Stimulated activated CD4-positive, alpha-beta T cell treated with anti-CD3 and anti-CD28 coated beads, TNF-alpha, amount 100 ng/mL, for 1 hour (primary cell): ENCODE measurements at places on chromosomes 1 and 21.

DNA sequence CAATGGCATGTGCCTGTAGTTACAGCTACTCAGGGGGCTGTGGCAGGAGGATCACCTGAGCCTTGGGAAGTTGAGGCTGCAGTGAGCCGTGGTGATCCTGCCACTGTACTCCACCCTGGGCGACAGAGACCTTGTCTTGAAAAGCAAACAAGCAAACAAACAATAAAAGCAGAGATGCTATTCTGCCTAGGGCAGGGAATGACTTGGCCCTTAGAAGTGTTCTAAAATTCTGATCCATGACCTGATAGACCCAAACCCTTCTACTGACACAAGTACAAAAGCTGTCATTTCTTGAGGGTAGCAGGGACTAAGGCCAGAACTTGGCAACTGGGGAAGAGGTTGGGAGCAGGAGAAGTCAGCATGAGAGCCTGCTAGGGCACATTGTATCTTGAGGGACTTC is 15.6 kb upstream of the NCF2 start:
- no peak for DNase-seq

DNA sequence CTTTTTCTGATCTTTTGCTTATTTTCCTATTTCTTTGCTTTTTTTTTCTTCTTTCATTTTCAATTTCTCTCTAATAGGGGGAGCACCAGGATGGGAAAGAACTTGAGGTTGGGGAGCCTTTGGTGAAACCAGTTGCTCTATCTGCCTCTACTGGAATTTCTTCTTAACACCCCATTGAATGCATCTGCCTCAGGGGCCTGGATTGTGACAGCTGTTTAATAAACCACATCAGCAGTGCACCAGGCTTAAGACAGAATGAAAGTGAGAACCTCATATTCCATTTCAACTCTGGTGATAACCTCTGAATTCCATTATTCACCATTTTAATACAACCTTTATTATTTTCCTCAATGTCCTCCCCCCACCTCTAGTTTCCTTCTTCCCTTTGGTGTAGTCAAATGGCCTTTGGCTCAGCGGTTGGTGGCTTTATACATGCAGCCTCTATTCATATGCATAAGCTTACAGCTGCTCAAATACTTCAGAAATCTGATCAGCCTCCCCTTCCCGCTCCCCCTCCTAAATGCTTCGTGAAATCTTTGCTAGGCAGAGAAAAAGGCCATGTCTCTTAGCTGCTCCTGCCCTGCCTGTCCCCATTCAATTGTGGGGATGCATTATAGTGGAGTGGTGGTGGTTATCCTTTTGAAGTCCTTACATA is 537.3 kb upstream of the PLXNA2 start:
- no peak for DNase-seq

GRCh38 chr1:6888870-6889269 is 103.6 kb downstream of the CAMTA1 start:
- no peak for DNase-seq

DNA sequence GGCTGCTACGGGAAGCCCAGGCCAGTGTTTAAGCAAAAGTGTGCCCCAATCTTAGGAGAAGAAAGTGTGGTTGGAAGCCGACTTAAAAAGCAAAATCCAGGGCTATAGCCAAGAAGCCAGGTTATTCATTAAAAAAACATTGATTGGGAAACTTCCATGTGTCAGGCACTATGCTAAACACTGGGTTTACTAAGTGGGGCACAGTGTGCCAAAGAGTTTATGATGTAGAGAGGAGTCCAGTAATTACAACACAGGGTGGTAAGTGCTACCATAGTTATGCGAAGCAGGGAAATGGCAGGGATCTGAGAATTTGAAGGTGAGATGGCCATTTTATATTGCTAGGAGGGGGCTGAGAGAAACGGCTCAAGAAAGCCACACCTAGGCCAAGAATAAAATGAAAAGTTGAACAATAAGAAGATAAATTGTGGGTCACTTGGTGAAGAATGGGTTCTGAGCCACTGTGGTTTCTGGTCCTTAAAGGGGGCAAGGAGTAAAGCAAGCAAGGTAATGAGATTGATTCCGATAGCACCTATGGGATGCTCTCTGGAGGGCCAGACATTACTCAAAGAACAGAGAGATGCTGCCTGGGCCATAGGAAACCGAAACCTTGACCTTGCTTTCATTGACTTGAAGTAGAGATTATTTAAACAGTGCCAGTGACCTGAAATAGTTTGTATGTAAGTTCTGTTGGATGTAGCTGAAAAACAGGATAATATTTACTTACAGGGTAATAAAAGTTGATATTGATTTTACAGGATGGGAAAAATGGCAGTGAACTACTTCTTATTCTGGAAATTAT is 177.8 kb downstream of the GIPC2 start:
- no peak for DNase-seq

GRCh38 chr21:42097274-42097673 is 26.2 kb downstream of the UMODL1 start:
- no peak for DNase-seq

DNA sequence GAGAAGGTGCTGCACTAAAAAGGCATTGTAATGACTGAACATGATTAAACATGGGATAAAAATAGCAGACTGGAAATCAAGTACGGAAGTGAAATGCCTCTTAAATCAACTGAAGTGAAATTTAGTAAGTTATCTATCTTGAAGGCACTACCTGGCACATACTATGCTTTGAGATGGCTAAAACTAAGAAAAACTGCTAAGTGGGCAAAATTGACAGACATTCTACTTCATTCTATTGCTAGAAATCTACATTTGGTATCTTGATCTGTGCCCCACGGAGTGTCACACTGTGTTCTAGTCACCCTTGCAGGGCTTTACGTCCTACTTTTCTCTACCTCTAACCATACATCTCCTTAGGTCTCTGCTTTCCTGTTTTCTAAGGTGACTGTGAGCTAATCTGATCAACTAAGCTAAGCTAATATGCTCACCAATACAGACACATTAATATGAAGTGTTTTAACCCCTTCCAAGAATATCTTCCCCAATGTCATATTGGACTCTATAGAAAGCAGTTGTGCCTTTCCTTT is 4.1 kb downstream of the PDC start:
- DNase-seq, result no peak

DNA sequence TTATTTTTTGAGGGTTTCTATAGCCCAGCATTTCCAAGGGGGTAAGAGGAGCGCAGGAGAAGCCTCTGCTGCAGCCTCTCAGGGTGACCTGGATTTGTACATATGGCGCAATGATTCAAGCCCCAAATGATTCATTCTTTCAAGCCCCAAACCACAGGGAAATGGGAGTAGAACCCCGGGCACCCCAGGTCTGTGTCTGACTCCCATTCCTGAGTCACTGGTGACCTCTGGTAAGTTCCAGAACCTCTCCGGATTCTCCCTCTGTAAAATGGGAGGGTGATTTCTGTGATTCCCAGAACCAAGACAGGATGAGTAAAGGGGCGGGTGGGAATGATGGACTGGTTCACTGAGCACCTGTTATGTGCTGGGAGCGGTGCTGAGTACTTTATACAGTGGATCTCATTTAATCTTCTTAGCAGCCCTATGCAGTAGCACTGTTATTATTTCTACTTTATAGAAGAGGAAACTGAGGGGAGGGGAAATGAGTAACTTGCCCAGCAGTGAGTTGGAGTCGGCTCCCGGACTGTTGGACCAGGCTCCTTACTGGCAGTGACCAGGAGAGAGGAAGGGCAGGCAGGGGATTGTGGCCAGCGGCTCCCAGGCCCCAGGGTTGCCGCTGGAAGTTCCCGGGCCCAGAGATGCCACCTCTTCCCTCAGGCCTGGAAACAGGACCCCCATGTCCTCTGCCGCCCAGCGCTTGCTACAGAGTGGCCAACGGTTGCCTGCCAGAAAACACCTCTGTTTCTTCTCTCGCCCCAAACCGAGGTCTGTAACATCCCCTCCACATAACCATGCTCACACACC is 20.3 kb upstream of the SLC26A9 start:
- DNase-seq, result no peak

- no peak for DNase-seq
Measured at GRCh38 chr1:202311875-202312635, 29.7 kb downstream of the UBE2T start.

GRCh38 chr1:214276786-214277185 is 4.2 kb upstream of the SMYD2 start:
- DNase-seq, result no peak

DNA sequence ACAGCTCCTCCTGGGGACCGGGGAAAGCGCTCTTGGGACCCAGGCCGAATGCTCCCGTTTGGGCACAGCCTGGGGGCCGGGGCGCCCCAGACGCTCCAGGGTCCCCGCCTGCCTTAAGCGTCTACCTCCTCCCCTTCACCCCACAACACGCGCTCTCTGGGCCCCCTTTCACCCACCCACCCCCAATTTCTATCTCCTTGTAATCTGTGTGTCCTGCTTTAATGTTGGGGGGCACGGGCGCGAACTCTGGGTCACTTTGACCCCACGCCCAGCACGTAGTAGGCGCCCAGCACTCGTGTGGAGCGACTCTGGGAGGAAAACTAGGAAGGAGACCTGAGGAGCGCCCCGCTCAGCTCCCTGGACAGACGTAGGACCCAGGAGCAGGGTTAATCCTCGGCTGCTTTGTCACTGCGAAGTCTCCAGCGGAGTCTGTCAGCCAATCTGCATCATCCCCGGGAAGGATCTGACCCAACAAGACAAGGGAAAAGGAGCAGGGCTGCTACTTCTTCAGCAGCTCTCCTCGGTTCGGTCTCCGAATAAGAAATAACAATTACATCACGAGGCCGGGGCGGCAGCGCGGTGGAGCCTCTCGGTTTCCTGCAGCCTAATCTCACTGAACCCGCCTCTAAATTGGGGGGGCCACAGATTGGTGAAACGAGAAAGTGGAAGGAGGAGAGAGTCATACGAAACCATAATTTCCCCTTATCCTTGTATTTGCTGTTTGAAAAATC is 757 bp upstream of the NRIP1 start:
- DNase-seq, result no peak

DNA sequence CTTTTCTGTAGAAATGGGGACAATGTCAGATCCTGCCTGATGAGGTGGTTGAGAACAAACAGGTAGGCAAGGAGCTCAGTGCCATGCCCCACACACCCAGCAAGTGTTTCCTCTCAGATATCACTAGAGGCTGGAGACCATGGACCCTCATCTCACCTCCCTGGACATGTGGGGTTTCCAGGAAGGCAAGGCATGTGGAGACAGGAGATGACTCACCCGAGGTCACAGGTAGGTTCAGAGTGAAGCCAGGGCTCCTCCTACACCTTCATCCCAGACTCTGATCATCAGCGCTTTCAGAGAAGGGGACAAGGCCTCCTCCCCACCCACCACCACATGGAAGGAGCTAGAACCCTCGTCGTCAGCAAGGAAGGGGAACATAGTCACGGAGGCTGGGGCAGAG is 69.2 kb downstream of the MATN1 start:
- no peak for DNase-seq

- no peak for DNase-seq
Measured at GRCh38 chr1:110012100-110012780, 22.2 kb upstream of the STRIP1 start.

GRCh38 chr1:79595931-79596330 is 589.4 kb upstream of the ADGRL4 start:
- no peak for DNase-seq

DNA sequence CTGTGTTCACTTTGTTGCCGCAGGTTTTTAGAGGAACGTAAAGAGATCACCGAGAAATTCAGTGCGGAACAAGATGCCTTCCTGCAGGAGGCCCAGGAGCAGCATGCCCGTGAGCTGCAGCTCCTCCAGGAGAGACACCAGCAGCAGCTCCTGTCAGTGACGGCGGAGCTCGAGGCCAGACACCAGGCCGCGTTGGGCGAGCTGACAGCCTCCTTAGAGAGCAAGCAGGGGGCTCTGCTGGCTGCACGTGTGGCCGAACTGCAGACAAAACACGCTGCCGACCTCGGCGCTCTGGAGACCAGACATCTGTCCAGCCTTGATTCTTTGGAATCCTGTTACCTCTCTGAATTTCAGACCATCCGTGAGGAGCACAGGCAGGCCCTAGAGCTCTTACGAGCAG is 42.6 kb downstream of the PCNT start:
- no peak for DNase-seq

GRCh38 chr1:90558126-90558525 is 159.0 kb downstream of the BARHL2 start:
- DNase-seq, result no peak

GRCh38 chr1:234933475-234933874 is 195.2 kb downstream of the TOMM20 start:
- no peak for DNase-seq

DNA sequence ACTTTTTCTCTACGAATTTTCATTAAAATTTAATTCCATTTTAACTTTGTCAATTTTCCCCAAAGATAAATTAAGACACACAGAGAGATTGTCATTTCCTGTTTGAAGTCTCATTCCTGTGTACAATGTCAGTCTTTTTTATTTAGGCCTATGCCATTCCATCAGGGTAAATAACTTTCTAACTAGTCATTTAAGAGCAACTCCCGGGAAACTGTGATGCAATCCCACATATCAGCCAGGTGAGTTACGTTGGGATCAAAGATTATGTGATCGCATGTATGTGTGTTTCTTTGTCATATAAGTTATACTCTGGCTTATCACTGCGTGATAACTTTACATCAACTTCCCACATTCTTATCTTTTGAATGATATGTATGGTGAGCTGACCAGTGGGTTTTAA is 86.1 kb upstream of the S1PR1 start:
- no peak for DNase-seq

DNA sequence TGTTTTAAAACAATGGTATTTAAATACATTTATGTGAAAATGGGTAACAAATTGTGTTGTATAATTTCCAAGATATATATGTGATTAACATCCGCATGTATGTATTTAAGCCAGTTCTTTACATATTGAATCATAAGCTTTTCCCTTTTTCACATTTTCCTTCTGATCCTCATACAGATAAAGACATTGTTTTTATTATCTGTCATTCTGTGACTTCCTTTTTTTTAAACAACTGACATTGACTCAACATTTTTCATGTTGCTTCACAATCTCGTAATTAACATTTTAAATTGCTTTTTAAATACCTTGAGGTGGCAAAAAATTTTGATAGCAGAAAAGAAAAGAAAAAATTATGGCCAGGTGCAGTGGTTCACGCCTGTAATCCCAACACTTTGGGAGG is 1.4 kb downstream of the STXBP3 start:
- no peak for DNase-seq

- DNase-seq, result no peak
Measured at GRCh38 chr1:197440715-197441114, 172.7 kb downstream of the CRB1 start.

- no peak for DNase-seq
Measured at GRCh38 chr1:25772692-25773245, 27.2 kb upstream of the SELENON start.
